ENCODE measurements at places on chromosomes 4 and X.

DNA sequence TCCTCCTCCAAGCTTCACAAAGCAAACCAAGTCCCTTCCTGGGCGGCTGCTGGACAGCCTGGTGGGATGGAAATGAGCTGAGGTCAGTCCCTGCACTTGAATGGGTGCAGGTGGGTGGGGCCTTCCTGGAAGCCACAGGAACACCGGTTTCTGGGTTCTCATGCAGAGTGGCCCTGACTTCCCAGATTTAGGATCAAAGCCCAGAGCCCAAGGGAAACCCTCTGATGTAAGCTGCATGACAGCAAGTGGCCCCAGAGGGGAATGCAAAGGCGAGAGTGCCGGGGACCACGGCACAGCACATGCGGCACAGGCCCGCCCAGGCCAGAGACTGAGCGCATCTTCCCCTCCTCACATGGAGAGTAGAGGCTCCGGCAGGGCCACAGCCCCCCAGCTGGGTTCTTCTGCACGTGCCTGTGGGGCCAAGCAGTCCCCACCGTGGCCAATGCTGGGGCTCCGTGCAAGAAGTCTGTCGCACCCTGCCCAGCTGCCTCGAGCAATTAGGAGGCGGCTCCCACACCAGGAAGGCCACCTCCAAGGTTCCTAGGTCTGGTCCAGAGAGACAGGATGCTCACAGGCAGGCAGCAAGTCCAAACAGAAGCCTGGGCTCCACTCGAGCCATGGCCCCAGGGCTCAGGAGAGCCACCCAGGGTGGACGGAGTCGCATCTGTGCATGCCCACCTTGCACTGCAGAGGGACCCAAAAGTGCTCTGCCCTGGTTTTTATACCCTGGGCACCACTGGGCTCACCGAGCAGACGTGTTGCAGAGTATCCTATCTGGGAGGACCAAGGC is 83.0 kb downstream of the HTRA3 start:
- no peak for DNase-seq

DNA sequence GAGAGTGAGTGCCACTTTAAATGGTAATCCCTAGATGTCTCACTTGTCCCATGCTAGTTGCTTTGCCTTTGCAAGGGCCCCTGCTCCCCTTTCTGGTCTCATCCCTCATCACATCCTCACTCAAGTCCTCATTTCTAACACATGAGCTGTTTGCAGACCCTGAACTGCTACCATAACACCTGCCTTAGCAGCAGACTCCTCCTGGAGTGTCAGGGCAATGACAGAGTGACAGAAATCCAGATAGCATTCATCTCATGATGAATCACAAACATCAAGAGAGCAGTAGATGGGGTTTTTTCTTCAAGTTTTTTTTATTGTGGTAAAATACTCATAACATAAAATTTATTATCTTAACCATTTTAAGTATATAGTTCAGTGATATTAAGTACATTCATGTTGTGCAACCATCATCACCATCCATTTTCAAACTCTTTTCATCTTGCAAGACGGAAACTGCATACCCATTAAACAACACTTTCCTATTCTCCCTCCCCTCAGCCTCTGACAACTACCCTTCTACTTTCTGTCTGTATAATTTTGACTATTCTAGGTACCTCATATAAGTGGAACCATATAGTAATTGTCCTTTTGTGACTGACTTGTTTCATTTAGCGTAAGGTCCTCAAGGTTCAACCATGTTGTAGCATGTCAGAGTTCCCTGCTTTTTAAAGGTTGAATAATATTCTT is 133.2 kb upstream of the RPS6KA3 start:
- DNase-seq, result no peak

DNA sequence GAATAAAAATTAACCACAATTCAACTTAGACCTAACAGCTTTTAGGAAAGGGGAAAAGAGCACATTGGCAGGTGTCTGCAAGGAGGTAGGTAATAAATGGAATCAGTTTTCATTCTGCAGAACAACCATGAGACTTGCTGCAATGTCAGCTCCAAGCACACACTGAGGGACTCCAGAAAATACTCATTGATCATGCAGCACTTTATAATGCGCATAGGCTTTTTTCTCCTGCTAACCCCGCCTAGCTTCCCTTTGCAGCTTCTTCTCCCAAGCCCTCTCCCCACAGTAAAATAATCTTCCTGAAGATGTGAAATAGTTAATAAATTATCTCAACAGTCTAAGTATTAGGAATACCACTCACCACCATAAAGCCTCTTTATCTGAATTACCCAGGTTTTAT is 36.9 kb downstream of the ANKRD17 start:
- no peak for DNase-seq

- DNase-seq, result no peak
These were observed 79.6 kb upstream of the NPNT start for GRCh38 chr4:105815701-105816100.

DNA sequence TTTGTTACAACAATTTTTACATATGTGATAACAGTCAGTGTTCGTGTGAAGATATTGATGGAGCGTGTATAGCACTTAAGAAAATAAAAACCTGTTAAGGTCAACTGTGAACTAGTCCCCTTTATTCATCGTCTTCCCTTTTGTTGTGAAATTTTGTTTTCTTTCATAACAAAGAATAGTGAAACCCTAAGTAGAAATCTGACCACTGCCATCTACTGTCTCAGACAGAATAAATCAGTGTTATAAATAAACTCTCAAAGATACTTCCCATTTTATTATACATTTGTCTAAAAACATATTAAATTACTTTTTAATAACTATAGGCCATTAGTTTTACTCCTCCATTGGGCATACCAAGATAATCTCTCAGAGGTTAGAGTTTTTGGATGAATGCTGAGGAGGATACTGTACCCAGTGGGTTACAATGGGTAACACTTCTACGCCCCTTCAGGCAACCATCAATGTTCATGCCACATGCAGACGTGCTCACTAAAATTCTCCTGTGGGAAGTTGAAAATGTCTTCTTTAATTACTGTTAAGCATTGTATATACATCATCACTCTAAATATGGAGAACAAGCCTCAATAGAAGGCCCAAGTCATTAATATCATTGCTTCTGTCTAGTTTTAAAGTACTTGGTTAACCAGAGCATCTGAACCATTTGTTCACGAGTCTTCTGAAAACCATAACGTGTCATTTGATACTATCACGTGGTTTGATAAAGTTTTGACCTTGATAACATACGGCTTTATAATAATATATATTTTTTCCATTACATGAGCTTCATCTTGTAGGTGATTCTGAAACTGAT is 171.2 kb downstream of the TMA16 start:
- no peak for DNase-seq

DNA sequence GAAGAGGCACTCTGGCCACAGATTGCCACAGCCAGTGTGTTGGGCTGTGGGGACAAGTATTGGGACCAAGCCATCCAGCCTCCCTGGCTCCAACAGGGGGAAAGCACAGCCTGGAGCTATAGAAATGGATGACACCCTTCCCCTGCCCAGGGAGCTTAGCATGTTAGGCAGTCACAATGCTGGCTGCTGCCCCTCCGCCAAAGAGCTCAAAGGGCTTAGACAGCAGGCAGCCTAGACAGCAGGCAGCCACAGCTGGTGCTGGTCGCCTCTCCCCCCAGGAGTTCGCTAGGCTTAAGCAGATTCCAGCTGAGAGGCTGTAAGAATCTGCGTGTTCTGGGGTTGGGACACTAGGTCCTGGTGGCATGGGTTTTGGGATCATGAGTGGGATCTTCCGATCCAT is 94.5 kb upstream of the MXRA5 start:
- no peak for DNase-seq

DNA sequence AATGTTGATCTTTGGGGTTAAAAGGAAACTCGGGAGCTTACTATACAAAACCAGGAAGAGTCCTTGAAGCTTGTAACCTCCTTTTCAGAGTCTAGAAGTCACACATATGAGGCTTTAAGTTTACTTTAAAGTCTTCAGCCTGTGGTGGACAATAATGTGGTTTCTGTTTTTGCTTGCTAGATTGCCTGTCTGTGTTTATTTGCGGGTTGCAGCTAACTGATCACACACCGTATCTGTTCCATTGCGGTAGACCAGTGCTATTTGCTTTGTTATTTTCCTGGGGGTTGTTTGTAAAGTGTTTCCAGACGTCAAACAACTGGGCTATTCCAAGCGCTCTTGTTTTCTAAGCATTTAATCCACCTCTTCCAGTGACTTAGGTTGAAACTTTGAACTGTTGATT is 143.0 kb upstream of the GYPA start:
- no peak for DNase-seq

DNA sequence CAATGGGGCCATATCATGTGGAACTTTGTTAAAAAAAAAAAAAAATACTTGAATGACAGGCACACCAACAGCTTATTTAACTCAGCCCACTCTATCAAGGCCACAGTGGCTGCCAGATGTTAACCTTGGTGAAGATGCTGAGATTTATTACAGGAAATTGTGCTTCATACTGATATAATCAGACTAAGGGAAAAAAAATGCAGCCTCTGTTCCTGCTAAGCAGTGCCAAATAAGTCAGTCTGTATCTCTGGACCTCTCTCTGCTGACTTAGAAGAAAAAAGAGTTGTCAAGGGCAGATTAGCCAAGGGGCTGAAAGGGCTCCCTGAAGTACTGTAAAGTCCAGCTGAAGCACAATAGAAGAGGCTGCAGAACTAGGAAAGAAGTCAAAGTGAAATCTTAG is 677.7 kb upstream of the HTR2C start:
- no peak for DNase-seq
